ENCODE measurements at places on chromosomes 3 and 15. TPM values are rescaled to one million over a fixed set of nuclear protein-coding genes. Genes with fewer than 3 reads are reported as not detected.
A peak's percentile ranks its signal among the peaks of the same experiment; 100 is the strongest.

H1-8 gene
- polyA plus RNA-seq = not detected

ARGFX gene
- polyA plus RNA-seq = not detected

ZNF660 gene
- 2.0 TPM for polyA plus RNA-seq

SLC51A gene
- polyA plus RNA-seq = 6.3 TPM

FGF7 gene
- not detected for polyA plus RNA-seq

TXNRD3 gene
- 4.3 TPM for polyA plus RNA-seq

OR5K2 gene
- polyA plus RNA-seq = not detected

MYZAP gene
- polyA plus RNA-seq = 0.41 TPM

- H3K36me3 ChIP-seq = no peaks in the 10 kb centered on the region
- DNase-seq = no peak
- H3K4me3 ChIP-seq = no peak overlapping the region
- H3K27ac ChIP-seq = no peak overlapping the region
- H3K4me1 ChIP-seq = peaks cover 7% of the 10 kb centered on the region
Observed at GRCh38 chr3:69244039-69244438, 121.6 kb upstream of the LMOD3 start.

- no peaks in the 10 kb centered on the region for H3K27me3 ChIP-seq
- H3K36me3 ChIP-seq = no peaks in the 10 kb centered on the region
- H3K27ac ChIP-seq = no peak overlapping the region
- no peak for DNase-seq
Observed at GRCh38 chr3:64354221-64354620, 129.0 kb upstream of the PRICKLE2 start.

DNA sequence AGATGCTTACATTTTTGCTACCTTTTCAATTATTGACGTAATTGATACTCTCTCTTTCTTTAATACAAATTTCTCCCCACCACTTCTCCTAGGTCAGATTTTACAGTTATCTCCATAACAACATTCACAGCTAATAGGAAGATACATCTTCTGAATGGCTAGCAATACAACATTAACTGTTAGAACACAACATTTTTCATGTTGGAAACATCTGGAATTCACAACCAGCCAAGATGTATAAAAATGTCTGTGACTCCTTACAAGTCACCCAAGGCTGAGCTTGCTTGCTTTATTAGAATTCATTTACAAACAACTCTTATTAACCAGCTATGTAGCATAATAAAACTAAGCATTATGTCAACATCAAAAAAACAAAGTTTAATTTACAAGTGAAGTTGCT lies 81.0 kb upstream of the ROBO2 start:
- no peaks in the 10 kb centered on the region for H3K36me3 ChIP-seq
- H3K27me3 ChIP-seq = no peaks in the 10 kb centered on the region
- H3K27ac ChIP-seq = no peak overlapping the region
- H3K4me3 ChIP-seq = no peak overlapping the region

GRCh38 chr3:17631609-17632008 lies 110.8 kb downstream of the TBC1D5 start:
- no peaks in the 10 kb centered on the region for H3K27me3 ChIP-seq
- H3K36me3 ChIP-seq = no peaks in the 10 kb centered on the region
- H3K4me1 ChIP-seq = no peaks in the 10 kb centered on the region
- H3K4me3 ChIP-seq = no peak overlapping the region

- H3K4me1 ChIP-seq = no peaks in the 10 kb centered on the region
- no peak overlapping the region for H3K4me3 ChIP-seq
- H3K27ac ChIP-seq = no peak overlapping the region
Observed at GRCh38 chr3:101185341-101185740, 135.0 kb downstream of the IMPG2 start.

DNA sequence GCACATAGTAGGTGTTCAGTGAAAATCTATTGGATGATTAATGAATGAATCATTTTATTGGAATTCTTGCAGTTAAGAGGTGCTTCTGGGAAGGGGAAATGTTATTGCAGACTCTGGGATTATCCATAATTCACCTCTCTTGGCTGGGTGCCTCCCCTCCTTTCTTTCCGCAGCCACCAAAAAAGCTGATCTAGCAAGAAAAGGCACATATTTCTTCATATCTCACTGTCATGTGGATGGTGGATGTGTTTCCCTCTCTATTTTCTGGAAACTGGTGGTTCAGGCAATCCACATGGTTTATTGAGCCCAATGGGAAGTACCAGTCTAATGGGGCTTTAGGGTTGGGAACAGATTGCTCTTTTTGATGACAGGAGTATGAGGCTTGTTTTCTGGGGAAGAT lies 151.1 kb upstream of the ROPN1 start:
- no peaks in the 10 kb centered on the region for H3K4me1 ChIP-seq
- DNase-seq = no peak
- H3K36me3 ChIP-seq = no peaks in the 10 kb centered on the region
- H3K4me3 ChIP-seq = no peak overlapping the region

GRCh38 chr3:13015286-13016082 lies 57.7 kb downstream of the IQSEC1 start:
- no peak overlapping the region for H3K4me3 ChIP-seq
- H3K27me3 ChIP-seq = no peaks in the 10 kb centered on the region
- H3K27ac ChIP-seq = no peak overlapping the region
- peaks cover 36% of the 10 kb centered on the region for H3K4me1 ChIP-seq

GRCh38 chr3:10998542-10998941 lies 6.0 kb downstream of the SLC6A1 start:
- no peak for DNase-seq
- H3K36me3 ChIP-seq = no peaks in the 10 kb centered on the region
- no peak overlapping the region for H3K4me3 ChIP-seq
- peaks cover 6% of the 10 kb centered on the region for H3K4me1 ChIP-seq
- no peak overlapping the region for H3K27ac ChIP-seq
- H3K27me3 ChIP-seq = peaks cover 22% of the 10 kb centered on the region

DNA sequence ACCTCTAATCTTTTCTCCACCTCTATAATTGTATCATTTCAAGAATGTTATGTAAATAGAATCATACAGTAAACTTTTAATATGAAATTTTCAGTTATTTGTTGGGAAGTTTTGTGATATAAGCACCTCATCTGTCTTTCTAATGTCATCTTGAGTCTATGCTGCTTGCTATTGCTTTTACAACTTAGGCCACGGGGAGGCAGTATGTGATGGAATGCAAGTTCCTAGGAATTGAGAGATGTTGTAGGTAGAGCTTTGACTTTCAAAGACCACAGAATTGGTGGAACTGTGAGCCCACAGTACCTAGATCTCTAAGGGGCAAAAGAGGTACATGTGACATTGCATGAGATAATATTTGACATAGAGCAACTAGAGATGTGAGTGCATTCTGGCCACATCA lies 328.3 kb downstream of the MFSD1 start:
- H3K36me3 ChIP-seq = no peaks in the 10 kb centered on the region
- DNase-seq = peak; percentile 69
- no peaks in the 10 kb centered on the region for H3K27me3 ChIP-seq
- no peak overlapping the region for H3K4me3 ChIP-seq
- no peak overlapping the region for H3K27ac ChIP-seq

DNA sequence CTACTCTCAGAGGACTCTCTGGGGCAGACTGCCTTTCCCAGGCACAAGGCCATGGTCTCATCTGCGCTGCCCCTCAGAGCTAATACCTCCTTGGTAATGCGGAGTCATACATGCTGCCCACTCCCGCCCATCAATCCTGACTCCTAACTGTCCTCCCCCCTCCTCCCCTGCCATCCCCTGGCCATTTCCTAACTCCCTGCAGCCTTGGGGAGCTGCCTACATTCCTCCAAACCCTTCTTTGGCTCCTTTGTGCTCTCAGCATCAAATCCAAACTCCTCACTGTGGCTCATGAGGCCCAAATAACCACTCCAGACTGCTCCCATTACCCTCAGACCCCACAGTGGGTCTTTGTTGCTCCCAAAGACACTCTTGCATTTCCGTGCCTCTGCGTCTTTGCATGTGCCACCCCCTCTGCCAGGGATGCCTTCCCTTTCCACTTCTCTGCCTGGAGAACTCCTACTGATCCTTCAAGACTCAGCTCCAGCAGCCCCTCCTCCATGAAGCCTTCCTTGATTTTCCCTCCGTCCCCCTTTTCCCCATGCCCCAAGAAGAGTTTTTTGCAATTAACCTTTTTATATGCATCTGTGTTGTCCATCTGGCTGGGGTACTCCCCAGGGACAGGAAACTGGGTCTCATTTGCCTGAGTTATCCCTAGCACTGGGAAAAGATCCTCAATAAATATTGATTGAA lies 5.5 kb upstream of the ATP2B2 start:
- H3K36me3 ChIP-seq = no peaks in the 10 kb centered on the region
- H3K27me3 ChIP-seq = peaks cover 2% of the 10 kb centered on the region

GRCh38 chr3:13285007-13285567 lies 135.0 kb downstream of the NUP210 start:
- peaks cover 11% of the 10 kb centered on the region for H3K4me1 ChIP-seq
- no peak for DNase-seq
- no peak overlapping the region for H3K4me3 ChIP-seq
- H3K36me3 ChIP-seq = no peaks in the 10 kb centered on the region
- H3K27me3 ChIP-seq = peaks cover 22% of the 10 kb centered on the region
- H3K27ac ChIP-seq = no peak overlapping the region

GRCh38 chr3:138078901-138079344 lies 36.5 kb downstream of the DZIP1L start:
- DNase-seq = no peak
- H3K27ac ChIP-seq = no peak overlapping the region
- no peaks in the 10 kb centered on the region for H3K27me3 ChIP-seq
- no peak overlapping the region for H3K4me3 ChIP-seq

DNA sequence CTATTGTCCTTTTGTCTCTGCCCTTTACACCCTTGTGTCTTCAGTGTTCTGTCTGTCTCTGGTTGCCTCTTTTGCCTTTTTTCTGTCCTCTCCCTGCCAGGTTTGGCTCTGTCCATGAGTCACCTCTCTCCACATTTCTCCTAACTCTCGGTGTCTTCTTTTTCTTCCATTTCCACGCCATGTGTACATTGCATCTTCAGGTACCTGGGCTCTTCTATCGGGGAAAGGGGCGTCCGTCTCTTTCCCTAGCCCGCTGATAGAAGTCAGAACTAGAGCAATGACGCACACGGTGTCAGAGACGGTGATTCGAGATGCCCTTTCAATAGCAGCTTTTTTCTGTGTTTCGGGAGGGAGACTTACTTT lies 641 bp downstream of the OPA1 start:
- H3K36me3 ChIP-seq = 0 out of 2 replicates have a peak, but pooled peaks cover 2% of the 10 kb centered on the region
- no peaks in the 10 kb centered on the region for H3K27me3 ChIP-seq

- H3K4me1 ChIP-seq = no peaks in the 10 kb centered on the region
- H3K4me3 ChIP-seq = no peak overlapping the region
- H3K36me3 ChIP-seq = no peaks in the 10 kb centered on the region
- no peak for DNase-seq
- H3K27ac ChIP-seq = no peak overlapping the region
Observed at GRCh38 chr3:192156382-192156781, 571.0 kb downstream of the FGF12 start.

DNA sequence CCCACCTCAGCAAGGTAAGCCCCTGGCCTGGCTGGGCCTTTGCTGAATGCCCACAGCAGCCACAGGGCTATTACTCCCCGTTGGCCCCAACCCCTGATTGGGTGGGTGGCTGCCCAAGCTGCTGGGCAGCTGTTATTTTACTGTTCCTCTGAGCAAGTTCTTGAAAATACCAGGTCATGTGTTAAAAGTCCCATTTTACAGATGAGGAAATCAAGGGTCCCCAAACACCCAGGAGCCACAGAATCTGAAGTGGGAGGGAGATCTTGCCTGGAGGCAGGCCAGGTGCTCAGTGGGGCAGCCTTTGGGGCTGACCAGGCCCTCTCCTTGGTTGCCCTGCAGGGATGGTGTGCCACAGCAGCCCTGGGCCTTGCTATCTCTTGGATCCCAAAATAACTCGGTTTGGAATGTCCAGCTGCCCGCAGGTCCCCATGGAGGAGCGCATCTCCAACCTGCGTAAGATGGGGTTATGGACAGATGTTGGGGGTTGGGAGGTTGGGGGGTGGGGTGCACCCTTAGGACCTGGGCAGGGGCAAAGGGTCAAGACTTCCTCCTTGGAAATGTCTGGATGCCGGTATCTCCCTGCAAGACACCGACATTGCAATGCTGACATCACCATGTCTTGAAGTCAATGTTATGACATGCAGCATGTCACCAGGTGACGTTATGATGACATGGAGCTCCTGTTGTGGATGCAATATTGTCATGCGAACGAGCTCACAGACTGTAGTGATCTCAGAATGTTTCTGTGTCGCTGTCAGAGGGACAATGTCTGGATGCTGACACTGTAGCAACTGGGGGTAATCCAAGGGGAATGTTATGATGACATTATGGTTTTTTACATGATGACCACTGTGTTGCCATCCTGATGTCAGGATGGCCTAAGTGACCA lies 13.3 kb upstream of the CSPG4 start:
- no peaks in the 10 kb centered on the region for H3K36me3 ChIP-seq
- no peak overlapping the region for H3K27ac ChIP-seq
- no peaks in the 10 kb centered on the region for H3K4me1 ChIP-seq
- no peaks in the 10 kb centered on the region for H3K27me3 ChIP-seq
- DNase-seq = no peak
- no peak overlapping the region for H3K4me3 ChIP-seq

DNA sequence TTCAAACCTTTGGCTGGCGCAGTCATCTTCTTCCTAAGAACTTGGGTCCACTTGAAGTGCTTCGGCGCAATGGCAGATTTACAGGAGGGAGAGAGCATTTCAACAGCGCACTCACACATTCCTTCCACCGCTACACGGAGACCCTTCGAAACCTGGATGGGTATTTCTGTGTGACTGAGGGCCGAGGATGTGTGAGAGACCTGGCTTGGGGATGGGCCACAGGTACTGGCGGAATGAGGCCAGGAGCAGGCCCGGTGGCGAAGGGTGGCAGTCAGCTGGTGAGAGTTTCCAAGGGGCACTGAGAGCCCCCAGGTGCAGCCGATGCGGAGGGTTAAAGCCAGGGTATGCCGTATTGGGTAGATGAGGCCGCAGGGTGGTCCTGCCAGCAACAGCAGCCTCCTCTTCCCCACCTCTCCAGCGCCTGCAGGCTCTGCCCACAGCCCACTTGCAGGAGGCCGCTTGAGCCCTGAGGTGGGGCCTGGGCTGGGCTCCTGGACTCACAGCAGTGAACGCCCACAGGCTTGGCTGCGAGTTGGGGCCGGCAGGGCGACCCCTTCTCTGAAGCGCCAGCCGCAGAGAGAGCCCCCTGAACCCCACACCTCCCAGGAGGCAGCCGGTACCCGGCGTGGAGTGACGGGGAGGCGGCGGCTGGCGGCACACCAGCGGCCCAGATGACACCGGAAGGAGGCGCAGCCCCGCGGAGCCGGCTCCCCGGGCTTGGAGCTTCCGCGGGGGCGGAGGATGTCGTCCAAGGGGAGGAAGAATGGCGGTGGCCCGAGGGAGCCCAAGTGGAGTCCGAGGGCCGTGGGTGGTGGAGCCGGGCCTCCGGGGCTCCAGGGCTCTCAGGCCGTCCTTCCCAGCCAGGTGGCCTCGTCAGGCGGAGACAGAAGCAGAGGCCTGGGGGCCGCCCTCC lies 166.5 kb downstream of the NSMCE3 start:
- DNase-seq = peak; percentile 79
- H3K4me3 ChIP-seq = peak overlapping the region; percentile 59
- H3K36me3 ChIP-seq = no peaks in the 10 kb centered on the region

DNA sequence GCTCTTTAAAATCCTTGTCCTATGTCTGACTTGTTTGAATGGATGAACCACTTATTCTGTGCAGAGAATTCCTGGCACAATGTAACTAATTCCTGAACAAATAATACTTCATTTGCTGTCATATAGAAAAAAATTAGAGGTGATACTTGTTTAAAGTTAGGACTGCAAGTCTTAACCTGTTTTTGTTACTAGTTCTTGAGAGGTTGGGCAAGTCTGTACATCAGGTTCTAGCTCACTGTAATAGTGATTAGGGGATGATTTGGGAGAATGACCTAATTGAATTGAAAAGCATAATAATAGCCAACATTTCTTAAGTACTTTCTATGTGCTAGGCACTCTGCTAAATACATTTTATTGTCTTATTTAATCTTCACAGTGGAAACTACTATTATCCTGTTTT lies 49.3 kb downstream of the GMPS start:
- H3K27ac ChIP-seq = no peak overlapping the region
- no peak overlapping the region for H3K4me3 ChIP-seq
- no peaks in the 10 kb centered on the region for H3K27me3 ChIP-seq

- no peak overlapping the region for H3K4me3 ChIP-seq
- no peaks in the 10 kb centered on the region for H3K36me3 ChIP-seq
- no peaks in the 10 kb centered on the region for H3K4me1 ChIP-seq
- H3K27me3 ChIP-seq = no peaks in the 10 kb centered on the region
Observed at GRCh38 chr3:135982922-135983581, 17.5 kb downstream of the PPP2R3A start.

Data from H1 (cell line).